Stimulated activated CD4-positive, alpha-beta T cell treated with anti-CD3 and anti-CD28 coated beads, Interleukin-1b, Interleukin-23, amount 100 ng/mL, for 24 hours (primary cell): ENCODE measurements at places on chromosomes 12 and 14.

- no peak for DNase-seq
These were observed 362.7 kb upstream of the SFSWAP start for GRCh38 chr12:131348231-131348630.

GRCh38 chr12:114275932-114276785, 129.8 kb downstream of the TBX5 start:
- DNase-seq, result no peak

DNA sequence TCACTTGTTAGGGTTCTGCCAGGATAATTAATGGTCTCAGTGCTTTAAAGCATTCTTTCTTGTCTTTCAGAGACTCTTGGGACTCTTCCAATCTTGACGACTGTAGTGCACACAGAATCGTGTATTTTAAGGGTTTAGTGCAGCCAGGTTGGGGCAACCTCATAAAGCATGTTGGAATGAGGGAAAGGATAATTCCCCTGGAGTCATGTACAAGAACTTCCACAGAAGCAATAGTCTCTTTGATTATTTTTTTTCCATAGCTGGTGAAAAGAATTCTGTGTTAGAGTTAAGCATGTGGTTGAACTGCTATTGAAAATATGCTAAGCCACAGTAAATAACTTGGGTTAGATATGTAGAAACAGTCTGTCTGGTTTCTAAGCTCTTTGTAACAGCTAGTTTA, 246.8 kb upstream of the DAAM1 start:
- no peak for DNase-seq

DNA sequence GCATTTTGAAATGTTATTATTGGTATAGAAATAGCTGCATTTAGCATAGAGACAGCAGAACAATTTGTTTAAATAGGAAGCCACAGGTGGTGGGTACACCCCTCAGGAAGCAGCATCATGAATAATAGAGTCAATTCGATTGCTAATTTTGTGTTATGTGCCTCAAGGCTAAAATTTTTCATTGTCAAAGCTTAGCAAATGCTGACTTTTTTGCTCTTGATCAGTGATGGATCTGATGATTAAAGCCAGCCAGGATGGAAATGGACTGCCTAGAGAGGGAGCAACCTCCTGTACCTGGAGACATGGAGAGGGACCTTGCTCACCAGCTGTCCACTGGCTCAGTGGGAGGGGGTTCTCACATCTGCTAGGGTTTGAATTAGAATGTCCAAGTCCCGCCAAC, 4.5 kb upstream of the KRT8 start:
- DNase-seq, result no peak

DNA sequence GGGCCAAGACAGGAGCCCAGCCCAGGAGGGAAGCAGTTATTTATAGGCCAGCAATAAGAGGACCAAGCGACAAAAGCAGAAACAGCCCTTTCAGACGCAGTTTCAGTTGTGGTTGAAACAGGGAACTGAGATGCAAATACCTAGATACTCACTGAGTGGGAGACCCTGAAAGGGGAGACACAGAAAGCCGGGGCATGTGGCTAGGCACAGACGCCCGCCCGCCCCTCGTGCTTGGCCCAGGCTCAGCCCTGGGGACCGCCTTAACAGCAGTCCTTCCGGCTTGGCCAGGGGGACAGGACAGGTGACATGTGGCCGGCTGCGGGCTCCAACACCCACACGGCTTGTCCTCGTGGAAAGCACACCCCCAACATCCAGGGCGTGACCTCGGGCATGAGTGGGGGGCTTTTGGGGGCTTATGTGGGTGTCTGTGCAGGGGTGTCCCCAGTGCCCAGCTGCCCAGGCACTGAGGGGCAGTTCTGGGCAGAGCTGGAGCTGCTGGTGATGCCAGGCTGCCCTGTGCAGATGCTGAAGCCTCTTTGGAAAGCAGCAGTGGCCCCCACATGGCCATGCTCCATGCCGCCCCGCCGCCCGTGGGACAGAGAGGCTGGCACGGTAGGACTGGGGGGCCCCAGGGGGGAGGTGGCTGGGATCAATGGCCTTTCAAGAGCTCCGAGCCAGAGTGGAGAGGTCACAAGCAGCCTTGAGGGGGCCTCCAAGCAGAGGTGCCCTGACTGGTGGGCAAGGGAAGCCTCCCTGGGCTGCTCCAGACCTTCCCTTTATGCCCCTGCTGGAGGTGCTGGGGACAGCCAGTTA, 2.1 kb downstream of the PLD4 start:
- DNase-seq, result no peak

DNA sequence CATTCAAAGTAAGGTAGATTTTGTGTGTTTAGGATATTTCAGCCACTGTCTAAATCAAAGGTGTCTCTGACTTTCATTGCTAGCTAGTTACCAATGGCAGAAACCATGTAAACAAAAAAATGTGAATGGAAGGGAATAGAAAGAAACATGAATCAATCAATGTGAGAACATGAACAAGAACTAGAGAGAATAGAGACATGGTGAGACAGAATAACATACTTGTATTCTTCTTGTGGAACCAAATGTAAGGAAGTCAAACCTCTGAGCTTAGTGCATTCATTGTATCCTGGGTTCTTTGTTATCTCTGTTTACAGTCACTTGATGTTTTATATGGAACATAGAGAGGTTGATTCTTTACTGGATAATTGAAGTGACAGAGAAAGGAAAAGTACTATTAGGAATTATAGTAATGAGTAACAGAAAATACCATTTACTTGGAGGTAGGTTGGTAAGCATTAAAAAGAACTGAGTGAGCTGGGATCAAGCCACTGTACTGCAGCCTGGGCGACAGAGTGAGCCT, 2.6 kb upstream of the WNK1 start:
- no peak for DNase-seq

GRCh38 chr12:15863372-15863771, 18.8 kb upstream of the STRAP start:
- no peak for DNase-seq

DNA sequence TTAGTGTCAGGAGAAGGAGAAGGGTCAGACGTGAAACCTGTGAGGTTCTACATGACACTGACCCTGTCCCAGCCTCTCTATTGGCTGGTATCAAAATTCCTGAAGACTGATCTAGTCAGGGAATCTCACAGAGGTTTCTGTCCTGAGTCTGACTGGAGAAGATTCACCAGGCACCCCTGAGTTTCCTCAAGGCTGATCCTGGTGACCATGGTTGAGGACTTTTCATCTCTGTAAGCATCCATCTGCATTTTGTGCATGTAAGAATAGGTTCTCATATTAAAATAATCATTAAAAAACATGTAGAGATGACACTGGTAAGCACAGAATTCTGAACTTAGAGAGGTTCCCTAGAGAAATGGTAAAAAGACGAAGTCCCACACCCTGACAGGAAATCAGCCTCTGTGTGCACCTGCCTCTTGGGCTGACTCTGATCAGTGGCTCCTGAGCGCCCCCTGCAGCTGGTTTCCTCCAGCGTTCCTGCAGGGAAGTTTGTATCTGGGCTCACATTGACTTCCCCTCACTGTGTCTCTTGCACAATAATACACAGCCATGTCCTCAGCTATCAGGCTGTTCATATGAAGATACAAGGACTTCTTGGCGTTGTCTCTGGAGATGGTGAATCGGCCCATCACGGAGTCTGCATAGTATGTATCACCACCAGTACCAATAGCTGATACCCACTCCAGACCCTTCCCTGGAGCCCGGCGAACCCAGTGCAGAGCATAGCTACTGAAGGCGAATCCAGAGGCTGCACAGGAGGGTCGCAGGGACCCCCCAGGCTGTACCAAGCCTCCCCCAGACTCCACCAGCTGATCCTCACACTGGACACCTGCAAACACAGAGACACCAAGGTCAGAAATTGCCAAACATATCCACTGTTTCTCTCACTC, 991.9 kb downstream of the TMEM121 start:
- DNase-seq, result peak; percentile 78

DNA sequence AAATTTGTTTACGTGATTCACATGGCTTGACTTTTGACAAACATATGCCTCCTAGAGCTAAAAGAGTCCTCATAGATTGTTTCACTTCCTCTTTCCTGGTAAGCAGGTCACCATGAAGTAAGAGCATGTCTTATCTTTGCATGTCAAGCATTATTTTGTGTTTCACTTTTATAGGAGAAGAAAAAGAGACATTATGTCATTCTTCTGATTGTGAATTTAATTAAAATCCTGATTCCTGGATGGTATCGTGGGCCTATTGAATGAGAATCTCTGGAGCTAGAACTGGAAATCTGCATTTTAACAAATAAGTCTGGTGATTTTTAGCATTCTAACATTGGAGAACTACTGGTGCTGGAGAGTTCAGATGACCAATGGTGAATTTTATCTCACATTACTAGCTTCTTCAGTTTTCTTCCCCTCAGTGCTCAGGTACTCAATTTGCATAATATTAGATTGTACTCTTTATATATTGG, 218.6 kb upstream of the ATP2B1 start:
- DNase-seq, result no peak

GRCh38 chr14:22887260-22887989, 4.4 kb downstream of the REM2 start:
- DNase-seq, result no peak

GRCh38 chr14:39268393-39268792, 34.7 kb downstream of the MIA2 start:
- DNase-seq, result no peak
